Stimulated activated CD4-positive, alpha-beta T cell treated with anti-CD3 and anti-CD28 coated beads, Interleukin-15, amount 100 ng/mL, for 24 hours (primary cell): ENCODE measurements at places on chromosomes 12 and 14.

DNA sequence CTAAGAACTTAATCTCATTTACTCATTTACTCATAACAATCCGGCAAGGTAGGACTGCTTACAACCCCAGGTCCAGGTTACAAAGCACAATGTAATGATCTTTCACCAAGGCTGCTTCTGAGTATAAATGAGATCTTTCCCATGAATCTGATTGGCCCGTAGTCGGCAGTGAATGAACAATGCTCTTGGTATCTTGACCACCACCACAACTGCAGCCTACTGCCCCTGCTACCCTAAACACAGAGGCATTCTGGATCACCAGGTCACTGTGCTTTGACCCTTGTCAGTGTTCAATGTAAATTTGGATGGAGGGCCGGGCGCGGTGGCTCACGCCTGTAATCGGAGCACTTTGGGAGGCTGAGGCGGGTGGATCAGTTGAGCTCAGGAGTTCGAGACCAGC is 15.9 kb downstream of the FAM181A start:
- no peak for DNase-seq

DNA sequence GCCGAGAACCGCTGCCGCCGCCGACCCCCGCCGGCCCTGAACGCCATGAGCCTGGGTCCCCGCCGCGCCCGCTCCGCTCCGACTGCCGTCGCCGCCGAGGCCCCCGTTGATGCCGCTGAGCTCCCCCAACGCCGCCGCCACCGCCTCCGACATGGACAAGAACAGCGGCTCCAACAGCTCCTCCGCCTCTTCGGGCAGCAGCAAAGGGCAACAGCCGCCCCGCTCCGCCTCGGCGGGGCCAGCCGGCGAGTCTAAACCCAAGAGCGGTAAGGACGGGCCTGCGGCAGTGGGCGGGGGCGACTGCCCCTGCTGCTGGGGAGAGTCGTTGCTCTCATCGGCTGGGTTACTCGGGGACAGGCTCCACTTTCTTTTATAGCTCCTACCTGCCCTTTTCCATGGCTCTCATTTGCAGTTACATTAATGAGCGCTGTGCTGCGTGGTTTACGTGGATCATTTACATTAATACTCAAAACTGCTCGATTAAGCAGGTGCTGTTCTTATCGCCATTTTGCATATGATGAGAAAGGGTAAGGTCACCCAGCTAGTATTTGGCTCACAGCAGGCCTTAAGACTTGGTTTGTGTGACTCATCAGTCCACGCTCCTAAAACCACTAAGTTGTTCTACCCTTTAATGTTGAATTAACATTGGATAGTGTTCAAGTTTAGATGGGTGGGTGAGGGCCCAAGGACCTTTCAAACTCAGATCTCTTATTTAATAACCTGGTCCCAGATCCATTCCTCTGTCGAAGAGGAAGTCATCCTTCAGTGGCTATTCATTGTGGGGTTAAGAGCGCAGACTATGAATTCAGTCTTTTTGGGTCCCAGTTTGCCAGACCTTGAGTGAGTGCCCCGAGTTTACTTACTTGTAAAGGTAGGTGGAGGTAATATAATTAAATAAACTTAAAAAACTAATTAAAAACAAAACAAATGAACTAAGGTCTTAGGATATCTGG is 823 bp downstream of the RNF10 start:
- DNase-seq = peak; percentile 65

GRCh38 chr12:52168019-52168717 is 23.6 kb downstream of the KRT80 start:
- no peak for DNase-seq

- no peak for DNase-seq
Observed at GRCh38 chr12:93347054-93347785, 30.5 kb upstream of the NUDT4 start.

GRCh38 chr12:23566133-23566532 is 383.3 kb downstream of the SOX5 start:
- DNase-seq = no peak

- DNase-seq = no peak
Observed at GRCh38 chr12:40207551-40207950, 17.2 kb upstream of the LRRK2 start.

- no peak for DNase-seq
Observed at GRCh38 chr12:30278401-30278800, 417.3 kb downstream of the IPO8 start.

- no peak for DNase-seq
Observed at GRCh38 chr12:75809746-75810145, 221.8 kb downstream of the PHLDA1 start.

DNA sequence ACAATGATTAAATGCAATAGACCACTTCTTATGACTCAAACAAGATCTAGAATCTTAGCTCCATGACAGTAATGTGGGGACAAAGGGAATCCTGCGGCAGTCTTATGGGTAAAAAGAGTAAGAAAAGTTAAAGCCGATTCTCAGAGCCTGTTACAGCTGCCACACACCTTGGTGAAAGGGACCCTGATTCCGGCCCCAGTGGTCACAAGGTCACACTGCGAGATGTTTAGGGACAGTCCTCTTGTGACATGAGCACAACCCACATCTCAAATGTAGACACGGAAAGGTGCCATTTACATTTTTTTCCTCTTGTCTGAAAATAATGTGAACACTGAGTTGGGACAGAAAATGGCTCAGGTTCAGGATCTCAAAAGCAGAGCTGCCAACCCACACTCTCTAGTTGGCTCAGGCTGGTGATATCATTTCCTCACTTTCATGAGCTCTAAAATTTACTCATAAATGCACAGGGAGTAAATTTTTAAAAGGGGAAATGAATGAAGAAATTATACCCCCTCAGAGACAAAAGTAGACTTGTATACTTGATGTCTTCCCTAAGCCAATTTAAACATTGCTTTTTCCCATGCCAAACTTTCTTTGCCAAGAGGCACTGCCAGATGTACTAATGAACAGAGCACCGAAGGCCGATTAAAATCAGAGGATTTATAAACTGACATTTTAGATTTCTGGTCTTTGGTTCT is 113.1 kb upstream of the OVCH1 start:
- no peak for DNase-seq

DNA sequence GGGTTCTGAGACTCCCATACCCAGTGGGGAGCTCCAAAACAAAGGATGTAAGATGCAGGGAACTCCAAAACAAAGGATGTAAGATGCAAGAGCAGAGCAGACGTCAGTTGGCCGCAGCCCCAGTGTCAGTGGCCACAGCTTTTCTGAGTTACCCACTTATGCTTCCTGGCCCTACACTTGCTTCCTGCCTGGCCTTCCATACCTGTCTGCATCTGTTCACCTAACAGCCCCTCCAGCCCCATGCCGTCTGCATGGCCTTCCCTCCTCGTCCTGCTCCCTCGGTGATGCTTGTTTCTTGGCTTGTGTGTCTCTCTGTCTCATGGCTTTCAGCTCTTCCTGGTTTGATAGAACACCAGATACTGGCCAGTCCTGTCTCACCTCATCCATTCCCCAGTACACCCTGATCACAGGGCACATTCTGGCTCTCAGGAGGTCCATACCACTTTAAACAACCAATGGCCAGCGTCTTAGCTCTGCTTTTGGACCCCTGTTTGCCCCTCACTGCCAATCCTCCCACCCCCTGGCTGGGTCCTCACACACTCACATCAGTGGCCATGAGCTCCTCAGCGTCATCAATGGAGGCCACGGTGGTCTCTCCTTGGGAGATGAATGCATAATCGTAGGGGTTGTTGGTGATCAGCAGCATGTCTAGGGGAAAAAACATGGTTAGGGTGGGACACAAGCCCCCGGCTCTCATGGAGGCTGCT is 5.3 kb downstream of the MYH7 start:
- DNase-seq = no peak

GRCh38 chr12:103743788-103744187 is 97.2 kb downstream of the NT5DC3 start:
- no peak for DNase-seq

DNA sequence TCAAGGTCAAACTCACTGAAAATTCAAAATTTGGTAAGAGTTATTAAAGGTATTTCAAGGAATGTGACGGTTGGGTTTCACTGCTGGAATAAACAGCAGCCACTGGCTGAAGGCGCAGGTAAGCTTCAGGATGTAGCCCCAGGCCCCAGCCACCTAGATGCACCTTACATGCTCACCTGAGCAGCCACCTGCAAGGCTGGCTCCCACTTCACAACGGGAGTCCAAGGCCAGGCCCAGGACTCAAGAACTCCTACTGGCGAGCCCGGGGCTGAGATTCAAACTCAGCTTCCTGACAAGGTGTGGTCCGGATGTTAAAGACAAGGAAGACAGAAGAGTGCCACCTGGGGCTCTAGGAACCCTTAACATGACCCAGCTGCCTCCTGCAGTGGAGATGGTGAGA is 78.4 kb downstream of the ITPK1 start:
- no peak for DNase-seq
